Airway epithelial cell (primary cell): ENCODE measurements at places on chromosomes 7 and 10. TPM values are rescaled to one million over a fixed set of nuclear protein-coding genes. Genes with fewer than 3 reads are reported as not detected.

EPHA1 gene
- 74.0 and 87.5 TPM in 2 replicates for total RNA-seq

SKIDA1 gene
- 0.09 and 0.21 TPM in 2 replicates for total RNA-seq

TWIST1 gene
- 2.6 and 5.3 TPM in 2 replicates for total RNA-seq

CNNM1 gene
- total RNA-seq, result 0.14 TPM in 1 of 2 replicates, not detected in the other

CHCHD2 gene
- total RNA-seq, result 599 and 665 TPM in 2 replicates

MUC12 gene
- under 0.01 TPM in 1 of 2 replicates, not detected in the other for total RNA-seq

GALNT17 gene
- total RNA-seq, result not detected in 2 replicates

CSTF2T gene
- 8.0 and 12.9 TPM in 2 replicates for total RNA-seq

UNC5B gene
- 10.8 and 11.5 TPM in 2 replicates for total RNA-seq

MNX1 gene
- 0.09 TPM in 1 of 2 replicates, not detected in the other for total RNA-seq
